ENCODE measurements at places on chromosomes 3 and 15. TPM values are rescaled to one million over a fixed set of nuclear protein-coding genes. Genes with fewer than 3 reads are reported as not detected.

OXTR gene
- 0.28 TPM for total RNA-seq

FILIP1L gene
- total RNA-seq = 35.6 TPM

ENTPD3 gene
- 0.07 TPM for total RNA-seq

ITIH1 gene
- total RNA-seq = not detected

NTRK3 gene
- not detected for total RNA-seq

LIPC gene
- total RNA-seq = 0.04 TPM

RCCD1 gene
- total RNA-seq = 9.5 TPM

FAM81A gene
- total RNA-seq = 0.07 TPM

FBXL2 gene
- 15.2 TPM for total RNA-seq
